ENCODE measurements at places on chromosomes 4 and X. TPM values are rescaled to one million over a fixed set of nuclear protein-coding genes. Genes with fewer than 3 reads are reported as not detected.

NWD2 gene
- total RNA-seq = not detected

MAGEB2 gene
- total RNA-seq = not detected

CITED1 gene
- not detected for total RNA-seq

SPARCL1 gene
- total RNA-seq = not detected

CFAP47 gene
- total RNA-seq = not detected

CCNB3 gene
- total RNA-seq = 0.77 TPM

FATE1 gene
- not detected for total RNA-seq

C4orf36 gene
- not detected for total RNA-seq

PDGFC gene
- 6.7 TPM for total RNA-seq

NAP1L5 gene
- total RNA-seq = 7.6 TPM

CXCL1 gene
- total RNA-seq = 20.0 TPM

RCHY1 gene
- total RNA-seq = 30.9 TPM

XK gene
- total RNA-seq = not detected

USP27X gene
- 3.0 TPM for total RNA-seq

SH2D1A gene
- not detected for total RNA-seq

RBMXL3 gene
- not detected for total RNA-seq

BMPR1B gene
- total RNA-seq = 2.1 TPM

ENPEP gene
- not detected for total RNA-seq

PDGFRA gene
- 0.55 TPM for total RNA-seq

BGN gene
- total RNA-seq = 479 TPM

SATL1 gene
- not detected for total RNA-seq

TMPRSS11A gene
- total RNA-seq = not detected

NXF2B gene
- not detected for total RNA-seq

FAM53A gene
- 1.7 TPM for total RNA-seq

DNAAF6 gene
- total RNA-seq = not detected

GABRQ gene
- not detected for total RNA-seq

IL1RAPL2 gene
- not detected for total RNA-seq

ARHGEF6 gene
- 5.5 TPM for total RNA-seq

GAGE10 gene
- not detected for total RNA-seq

FAM9B gene
- total RNA-seq = not detected

TENM3 gene
- 6.2 TPM for total RNA-seq

PAGE1 gene
- not detected for total RNA-seq

TRIM61 gene
- 0.22 TPM for total RNA-seq

MAGEA9B gene
- not detected for total RNA-seq

SPIN2A gene
- total RNA-seq = 0.76 TPM

SLITRK2 gene
- total RNA-seq = not detected

TLR2 gene
- total RNA-seq = 1.4 TPM

ADH1A gene
- total RNA-seq = not detected

HAND2 gene
- total RNA-seq = not detected

TLR10 gene
- not detected for total RNA-seq

NHS gene
- total RNA-seq = 1.1 TPM
